ENCODE measurements at places on chromosomes 1 and 21.
A peak's percentile ranks its signal among the peaks of the same experiment; 100 is the strongest.

- DNase-seq: no peak
Observed at GRCh38 chr1:227561241-227561907, 2.0 kb upstream of the ZNF678 start.

GRCh38 chr1:111222308-111223125 lies 5.0 kb upstream of the CHI3L2 start:
- DNase-seq: peak; percentile 58

- DNase-seq: no peak
Observed at GRCh38 chr1:87403061-87403820, 74.6 kb downstream of the LMO4 start.

- DNase-seq: no peak
Observed at GRCh38 chr21:43712268-43712942, 6.5 kb upstream of the PDXK start.

DNA sequence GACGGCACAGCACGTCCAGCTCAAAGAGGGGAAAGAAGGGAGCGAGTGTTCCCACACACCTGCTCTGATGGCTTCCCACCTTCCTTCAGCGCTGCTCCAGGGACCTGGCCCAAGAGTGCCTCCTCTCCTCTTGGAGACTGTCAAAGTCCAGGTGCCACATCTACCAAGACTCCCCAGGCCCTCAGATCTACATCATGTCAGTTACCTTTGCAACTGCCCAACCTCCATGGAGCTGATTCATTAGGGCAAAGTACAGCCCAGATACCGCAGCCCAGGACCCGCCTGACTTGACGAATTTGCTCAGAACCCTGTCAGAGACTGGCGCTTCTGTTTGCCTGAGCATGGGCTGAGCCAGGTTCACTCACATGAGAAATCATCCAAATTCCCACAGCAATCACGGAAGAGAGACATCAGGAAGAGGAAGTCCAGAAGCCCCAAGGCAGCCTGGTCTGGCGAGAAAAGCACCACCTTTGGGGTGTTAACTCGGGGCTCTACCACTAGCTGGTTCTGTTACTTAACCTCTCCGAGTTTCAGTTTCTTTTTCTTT lies at the start of gene SEC16B:
SEC16B (minus strand) TSS at position 234 of the 547 bp plus-strand sequence. CDS start 2,077 bp downstream, outside the sequence.
- no peak for DNase-seq

All from NCI-H1930 (cell line).